ENCODE measurements at places on chromosomes 1 and 21.

GRCh38 chr1:64956733-64957441, 9.5 kb downstream of the JAK1 start:
- DNase-seq, result no peak

DNA sequence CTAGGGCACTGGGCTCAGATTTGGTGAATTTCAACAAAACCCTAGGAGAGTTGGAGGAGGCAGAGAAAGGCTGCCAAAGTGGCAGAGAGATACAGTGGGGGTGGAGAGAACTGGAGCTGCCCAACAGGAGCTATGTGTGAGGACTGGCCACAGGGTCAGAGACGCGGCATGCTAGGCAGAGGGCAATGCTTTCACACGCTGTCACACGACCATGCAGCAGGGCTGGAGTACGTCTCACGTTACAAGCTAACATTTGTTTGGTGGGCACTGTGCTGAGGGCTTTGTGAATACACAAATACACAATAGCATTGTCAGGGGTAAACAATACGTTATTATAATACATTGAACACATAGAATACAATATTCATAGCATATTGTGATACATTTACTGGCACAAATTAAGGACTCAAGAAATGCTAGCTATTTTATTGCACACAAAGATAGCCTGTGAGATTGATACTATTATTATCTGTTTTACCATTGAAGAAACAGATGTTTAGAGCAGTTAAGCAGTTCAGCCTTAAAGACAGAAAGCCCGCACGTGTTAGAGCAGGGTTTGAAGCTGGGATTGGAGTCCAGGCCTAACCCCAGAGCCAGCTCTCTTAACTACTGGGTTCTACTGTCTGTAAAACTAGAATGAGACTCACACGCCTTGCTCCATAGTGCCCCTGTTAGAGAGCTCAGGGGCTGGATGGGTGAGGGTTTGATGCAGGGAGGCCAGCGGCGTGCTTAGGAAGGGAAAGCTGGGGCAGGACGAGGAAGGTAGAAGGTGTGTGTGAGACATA, 4.5 kb downstream of the RAB7B start:
- DNase-seq, result no peak

DNA sequence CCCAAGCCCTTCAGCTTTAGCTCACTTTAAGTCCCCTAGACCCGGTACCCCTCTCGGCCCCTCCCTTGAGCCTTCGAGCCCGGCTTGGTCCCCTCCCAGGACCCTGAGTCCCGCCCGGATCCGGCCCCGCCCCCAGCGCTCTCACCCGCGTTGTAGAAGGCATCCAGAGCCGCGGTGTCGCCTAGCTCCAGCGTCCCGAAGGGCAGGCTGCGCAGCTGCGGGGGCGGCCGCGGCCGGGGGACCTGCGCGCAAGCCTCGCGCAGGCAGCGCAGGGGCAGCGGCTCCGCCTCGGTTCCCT, 699 bp downstream of the MAP3K6 start:
- DNase-seq, result peak; percentile 63

- DNase-seq, result no peak
Measured at GRCh38 chr1:43858324-43858723, 75.3 kb upstream of the ARTN start.
